T-helper 2 cell (primary cell): ENCODE measurements at places on chromosomes 16 and 17.

DNA sequence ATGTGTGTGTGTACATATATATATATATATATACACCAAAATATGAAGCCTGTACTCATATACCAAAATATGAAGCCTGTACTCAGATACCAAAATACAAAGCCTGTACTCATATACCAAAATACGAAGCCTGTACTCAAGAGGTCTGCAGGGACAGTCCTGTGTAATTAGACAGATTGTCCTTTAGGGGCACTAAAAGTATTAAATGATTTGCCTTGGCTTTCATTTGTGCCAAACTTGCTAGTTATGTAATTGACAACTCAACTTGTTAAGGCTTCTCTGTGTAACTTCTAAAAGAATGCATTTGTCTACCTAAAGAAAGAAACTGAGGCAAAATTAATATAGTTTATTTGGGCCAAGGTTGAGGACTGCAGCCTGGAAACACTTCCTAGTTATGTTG is 30.8 kb upstream of the DHX40 start:
- DNase-seq: no peak

DNA sequence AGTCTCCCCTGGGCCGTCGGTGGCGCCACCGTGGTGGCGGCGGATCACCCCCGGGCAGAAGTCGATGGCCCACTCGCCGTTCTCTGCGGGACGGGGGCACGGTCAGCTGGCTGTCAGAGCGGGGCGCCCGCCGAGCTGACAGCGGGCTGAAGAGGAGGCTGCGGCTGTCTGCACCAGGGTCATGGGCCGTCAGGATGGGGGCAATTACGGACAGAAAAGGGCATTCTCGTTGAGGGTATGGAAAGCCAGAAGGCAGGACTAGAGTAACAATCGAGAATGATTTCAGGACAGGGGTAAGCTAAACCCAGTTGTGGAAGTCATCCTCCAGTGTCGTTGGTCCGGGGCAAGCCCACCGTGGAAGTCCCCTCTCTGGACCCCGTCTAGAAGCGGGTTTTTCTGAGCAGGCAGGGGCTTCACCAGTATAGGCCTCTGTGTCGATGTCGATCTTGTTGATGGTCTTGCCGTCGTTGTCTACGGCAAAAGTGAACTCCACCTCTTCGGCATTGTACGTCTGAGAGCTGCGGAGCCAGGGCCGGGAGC is 1.7 kb downstream of the CHRNE start:
- no peak for DNase-seq

DNA sequence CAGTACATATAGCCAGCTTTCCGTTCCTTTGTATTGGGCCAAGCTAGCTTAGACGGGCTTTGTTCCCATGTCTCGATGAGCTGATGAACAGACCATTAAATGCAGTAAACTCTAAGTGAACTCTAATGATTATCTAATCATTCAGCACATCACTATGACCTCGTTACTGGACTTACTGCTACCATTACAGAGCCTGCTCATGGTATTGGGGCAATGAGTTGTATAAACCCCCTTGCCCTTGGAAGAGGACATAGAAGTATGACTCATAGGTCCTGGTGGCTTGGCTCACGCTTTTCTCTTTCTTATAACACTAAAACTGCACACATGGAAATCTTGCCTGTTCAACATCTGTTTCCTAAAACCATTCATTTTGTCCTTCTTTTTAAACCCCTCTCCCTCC is 93.6 kb upstream of the DYNLRB2 start:
- DNase-seq: no peak

DNA sequence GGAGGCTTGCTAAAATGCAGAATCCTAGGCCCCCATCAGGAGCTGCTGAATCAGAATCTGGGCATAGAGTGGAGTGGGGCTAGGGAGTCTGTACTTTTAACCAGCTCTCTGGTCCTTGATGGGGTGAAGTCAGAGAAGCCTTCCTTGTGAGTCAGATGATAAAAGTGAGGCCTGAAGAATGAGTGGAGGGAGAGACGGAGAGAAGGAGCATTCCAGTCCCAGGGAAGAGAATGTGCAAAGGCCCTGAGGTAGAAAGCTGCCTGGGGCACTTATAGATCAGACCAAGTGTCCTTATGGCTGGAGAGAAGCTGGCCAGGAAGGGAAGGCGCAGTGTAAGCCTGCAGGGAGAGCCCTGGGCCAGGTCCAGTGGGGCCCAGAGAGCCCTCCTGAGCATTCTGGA is 235.1 kb upstream of the NLRP1 start:
- no peak for DNase-seq

DNA sequence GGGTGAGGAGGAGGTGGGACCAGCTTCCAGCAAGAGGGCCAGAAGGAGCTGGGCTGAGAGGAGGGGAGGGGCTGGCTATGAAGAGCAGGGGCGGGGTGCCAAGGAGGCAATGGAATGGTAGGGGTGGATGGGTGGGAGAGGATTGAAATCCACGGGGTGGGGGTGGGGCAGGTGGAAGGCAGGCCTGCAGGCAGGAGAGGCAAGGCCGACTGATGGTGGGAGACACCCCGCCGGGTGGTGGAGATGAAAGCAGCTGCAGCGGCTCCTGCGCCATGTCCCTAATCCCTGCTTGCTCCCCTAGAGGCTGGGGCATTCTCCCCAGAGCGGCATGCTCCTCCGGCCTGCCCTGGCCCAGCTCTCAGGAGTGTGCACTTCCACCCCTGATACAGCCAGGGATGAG is 27.8 kb upstream of the TAC4 start:
- no peak for DNase-seq

DNA sequence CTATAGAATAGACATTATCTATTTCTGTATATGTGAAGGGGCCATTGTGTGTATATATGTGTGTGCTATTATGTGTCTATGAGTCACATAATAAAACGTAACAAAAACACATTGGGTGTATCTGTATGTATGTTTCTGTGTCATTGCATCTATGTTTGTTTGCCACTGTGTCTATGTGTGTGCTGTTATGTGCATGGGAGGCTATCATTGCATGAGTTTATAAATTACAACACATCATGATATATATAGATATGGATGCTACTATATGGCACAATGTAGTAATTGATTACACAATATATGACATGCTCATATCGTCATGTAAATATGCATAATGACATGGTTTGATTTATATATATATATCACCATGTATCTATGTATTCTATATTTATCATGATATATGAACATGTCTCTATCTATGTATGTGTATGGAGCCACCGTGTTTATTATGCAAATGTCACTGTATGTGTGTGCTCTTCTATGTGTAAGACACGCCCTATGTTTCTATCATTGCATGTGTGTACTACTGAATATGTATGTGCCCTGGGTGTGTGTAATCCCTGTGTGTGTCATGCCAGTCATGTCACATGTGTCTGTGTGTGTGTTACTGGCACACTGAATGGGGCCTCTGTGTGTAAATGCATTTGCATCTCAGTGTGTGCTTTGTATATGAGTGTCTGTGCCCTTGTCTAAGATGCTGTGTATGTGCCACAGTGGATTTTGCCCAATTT is 1.4 kb upstream of the TSPOAP1 start:
- DNase-seq: no peak

DNA sequence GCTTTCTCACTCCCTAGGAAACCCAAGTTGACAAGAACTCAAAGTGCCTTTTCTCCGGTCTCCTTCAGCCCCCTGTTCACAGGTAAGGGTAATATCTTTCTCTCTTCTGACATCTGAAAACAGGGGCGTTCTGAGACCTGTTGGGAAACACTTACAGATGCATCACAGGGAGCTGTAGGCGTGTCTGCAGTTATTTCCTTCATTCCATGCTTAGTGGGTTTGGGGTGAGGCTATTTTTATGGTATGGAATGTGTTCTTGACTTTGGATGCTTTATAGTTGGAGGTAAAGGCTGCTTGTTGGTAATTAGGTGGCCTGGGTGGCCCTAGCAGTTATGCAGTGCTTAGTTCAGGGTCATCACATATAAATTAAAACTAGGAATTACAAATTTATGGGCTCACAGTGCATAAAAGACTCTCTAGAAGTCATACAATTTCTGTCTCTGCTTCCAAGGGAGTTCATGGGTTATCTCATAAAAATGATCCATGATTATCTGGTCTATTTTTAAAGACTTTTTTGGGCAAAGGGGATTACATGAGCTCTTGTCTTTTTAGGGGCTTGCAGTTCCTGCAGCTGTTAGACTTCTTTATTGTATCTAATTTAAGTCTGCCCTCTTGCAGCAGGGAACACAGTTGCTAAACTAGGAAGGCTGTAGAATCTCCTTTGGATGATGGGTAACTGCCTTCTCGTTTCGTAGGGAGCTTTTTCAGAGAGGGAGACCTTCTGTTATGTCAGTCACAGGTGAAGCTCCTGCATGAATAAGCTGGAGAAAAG is 10.2 kb downstream of the SOCS7 start:
- no peak for DNase-seq

GRCh38 chr16:2964475-2965336 is 631 bp downstream of the KREMEN2 start:
- DNase-seq: peak; percentile 41

DNA sequence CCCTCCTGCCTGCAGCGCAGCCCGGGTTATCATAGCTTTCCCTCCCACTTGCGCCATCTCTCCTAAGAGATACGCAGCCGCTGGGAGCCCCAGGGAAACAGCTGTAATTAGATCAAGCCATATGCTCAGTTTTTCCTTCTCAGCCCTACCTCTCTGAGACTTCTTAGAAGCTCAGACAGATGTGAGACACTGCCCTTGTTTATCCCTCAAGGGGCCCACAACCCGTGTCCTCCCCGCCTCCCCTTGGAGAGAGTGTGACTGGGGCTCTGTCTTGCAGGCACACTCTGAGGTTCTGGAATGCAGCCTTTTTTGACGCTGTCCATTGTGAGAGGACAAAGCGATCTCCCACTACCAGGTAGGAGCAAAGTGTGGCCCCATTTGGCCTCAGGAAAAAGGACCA is 31.2 kb downstream of the CIBAR2 start:
- no peak for DNase-seq

DNA sequence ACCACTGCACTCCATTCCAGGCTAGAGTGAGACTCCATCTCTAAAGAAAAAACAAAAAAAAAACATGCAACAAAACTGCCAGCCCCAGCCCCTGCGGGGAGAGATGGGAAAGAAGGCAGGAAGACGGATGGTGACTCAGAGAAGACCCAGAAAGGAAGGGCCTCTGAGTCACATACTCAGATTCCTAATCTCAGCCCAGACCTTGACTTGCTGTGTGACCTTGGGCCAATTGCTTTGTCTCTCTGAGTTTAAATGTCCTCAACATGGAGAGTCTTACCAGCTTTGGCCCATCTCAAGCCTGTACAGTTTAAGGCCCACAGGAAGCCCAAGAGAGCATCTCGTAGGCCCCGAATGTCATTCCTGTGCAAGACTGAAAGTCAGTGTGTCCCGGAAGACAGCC is 86.5 kb upstream of the LHX1 start:
- peak; percentile 8 for DNase-seq

DNA sequence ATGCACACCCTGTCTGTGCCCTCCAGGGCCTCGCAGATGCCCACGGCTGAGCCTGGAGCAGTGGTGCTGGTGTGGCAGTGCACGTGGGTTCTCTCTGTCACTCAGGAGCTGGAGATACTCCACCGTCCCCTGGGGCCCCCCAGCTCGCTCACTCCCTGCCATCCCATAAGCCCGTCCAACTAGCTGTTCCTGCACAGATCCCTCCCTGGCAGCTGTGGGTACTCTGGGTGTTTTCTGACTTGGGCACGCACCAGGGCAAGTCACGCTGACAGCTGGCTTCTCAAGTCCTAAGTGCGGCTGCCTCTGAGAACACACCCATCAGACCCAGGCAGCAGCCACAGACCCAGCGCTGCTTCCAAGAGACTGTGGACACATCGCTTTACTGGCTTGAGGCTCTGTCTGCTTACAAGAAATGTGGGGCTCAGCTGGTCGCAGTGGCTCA is 25.4 kb upstream of the ITGB4 start:
- DNase-seq: no peak
